ENCODE measurements at places on chromosomes 1 and 21. TPM values are rescaled to one million over a fixed set of nuclear protein-coding genes. Genes with fewer than 3 reads are reported as not detected.

- H3K4me1 ChIP-seq, result peaks cover 8% of the 10 kb centered on the region
- H3K27ac ChIP-seq, result no peak overlapping the region
- H3K4me3 ChIP-seq, result no peak overlapping the region
Observed at GRCh38 chr1:172870901-172871606, 179.7 kb downstream of the TNFSF18 start.

- H3K4me1 ChIP-seq, result no peaks in the 10 kb centered on the region
- no peak overlapping the region for H3K27ac ChIP-seq
- no peak overlapping the region for H3K4me3 ChIP-seq
- no peaks in the 10 kb centered on the region for H3K36me3 ChIP-seq
- no peak for DNase-seq
Observed at GRCh38 chr21:15669247-15669646, 60.5 kb upstream of the USP25 start.

DNA sequence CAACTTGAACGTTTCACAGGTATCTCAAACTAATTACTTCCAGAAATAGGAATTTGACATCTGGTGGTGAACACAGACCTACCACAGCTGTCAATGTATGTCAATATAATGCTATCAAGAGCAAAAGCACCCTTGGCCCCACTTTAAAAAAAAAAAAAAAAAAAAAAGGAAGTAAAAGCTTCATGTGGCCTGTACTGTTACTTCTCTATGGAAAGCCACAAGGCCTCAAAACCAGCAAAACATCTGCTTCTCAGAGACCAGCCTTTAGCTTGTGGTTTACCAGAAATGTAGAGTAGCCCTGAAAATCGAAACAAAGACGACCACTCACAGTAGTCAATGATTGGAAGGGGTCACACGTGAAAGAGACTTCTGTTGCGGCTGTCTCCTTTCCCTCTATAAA, 109.6 kb downstream of the SLC45A1 start:
- DNase-seq, result no peak
- H3K36me3 ChIP-seq, result no peaks in the 10 kb centered on the region
- peaks cover 74% of the 10 kb centered on the region for H3K4me1 ChIP-seq
- no peaks in the 10 kb centered on the region for H3K27me3 ChIP-seq
- H3K27ac ChIP-seq, result no peak overlapping the region

- DNase-seq, result no peak
- H3K4me1 ChIP-seq, result no peaks in the 10 kb centered on the region
- H3K36me3 ChIP-seq, result no peaks in the 10 kb centered on the region
- no peak overlapping the region for H3K27ac ChIP-seq
- no peaks in the 10 kb centered on the region for H3K27me3 ChIP-seq
Observed at GRCh38 chr1:220991959-220992704, 112.9 kb downstream of the HLX start.

DNA sequence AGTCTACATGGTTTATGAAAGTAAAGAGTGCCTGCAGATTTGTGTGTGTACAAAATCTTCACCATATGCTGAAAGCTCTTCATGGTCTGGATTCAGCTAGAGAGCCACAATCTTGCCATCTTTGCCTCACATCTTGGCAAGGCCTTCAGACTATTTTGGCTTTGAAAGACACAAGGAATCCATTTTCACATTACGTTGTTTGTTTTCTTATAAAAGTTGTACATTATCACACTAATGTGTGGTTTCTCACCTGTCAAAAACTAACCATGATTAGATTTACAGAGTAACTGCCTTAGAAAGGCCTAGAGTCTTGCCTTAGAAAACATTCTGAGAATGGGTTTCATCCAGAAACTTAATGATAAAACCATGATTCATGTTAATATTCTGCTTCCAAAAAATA, 494.6 kb downstream of the NEGR1 start:
- H3K4me1 ChIP-seq, result no peaks in the 10 kb centered on the region
- no peaks in the 10 kb centered on the region for H3K36me3 ChIP-seq
- H3K27ac ChIP-seq, result no peak overlapping the region
- DNase-seq, result no peak
- no peaks in the 10 kb centered on the region for H3K27me3 ChIP-seq

DNA sequence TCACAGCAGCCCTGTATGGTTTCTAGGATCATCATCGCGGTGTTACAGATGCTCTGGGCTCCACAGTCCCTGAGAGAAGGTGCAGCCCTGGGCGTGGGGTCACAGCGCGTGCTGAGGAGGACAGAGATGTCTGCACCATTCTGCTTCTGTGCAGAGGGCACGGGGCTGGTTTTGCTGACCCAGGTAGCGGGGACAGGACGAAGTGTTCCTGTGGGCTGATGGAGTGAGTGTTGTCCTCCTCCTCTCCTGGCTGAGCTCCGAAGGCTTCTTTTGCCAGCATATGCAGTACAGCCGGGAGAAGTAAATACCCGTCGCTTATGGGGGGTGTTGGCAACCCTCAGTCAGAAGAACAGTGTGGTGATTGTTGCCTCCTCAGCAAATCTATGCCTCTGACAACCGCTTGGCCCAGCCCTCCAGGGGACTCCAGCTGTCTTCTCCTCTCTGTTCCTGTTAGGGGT, 101.5 kb downstream of the DDX20 start:
- no peaks in the 10 kb centered on the region for H3K27me3 ChIP-seq
- no peak overlapping the region for H3K4me3 ChIP-seq
- no peak for DNase-seq
- H3K4me1 ChIP-seq, result no peaks in the 10 kb centered on the region

GRCh38 chr1:170806961-170807360, 128.4 kb upstream of the MROH9 start:
- no peak overlapping the region for H3K27ac ChIP-seq
- no peak for DNase-seq
- no peaks in the 10 kb centered on the region for H3K4me1 ChIP-seq
- H3K36me3 ChIP-seq, result no peaks in the 10 kb centered on the region

GRCh38 chr1:51299981-51300670, 30.2 kb downstream of the TTC39A start:
- H3K36me3 ChIP-seq, result no peaks in the 10 kb centered on the region
- no peak overlapping the region for H3K27ac ChIP-seq
- no peaks in the 10 kb centered on the region for H3K4me1 ChIP-seq
- H3K27me3 ChIP-seq, result no peaks in the 10 kb centered on the region
- DNase-seq, result no peak

DNA sequence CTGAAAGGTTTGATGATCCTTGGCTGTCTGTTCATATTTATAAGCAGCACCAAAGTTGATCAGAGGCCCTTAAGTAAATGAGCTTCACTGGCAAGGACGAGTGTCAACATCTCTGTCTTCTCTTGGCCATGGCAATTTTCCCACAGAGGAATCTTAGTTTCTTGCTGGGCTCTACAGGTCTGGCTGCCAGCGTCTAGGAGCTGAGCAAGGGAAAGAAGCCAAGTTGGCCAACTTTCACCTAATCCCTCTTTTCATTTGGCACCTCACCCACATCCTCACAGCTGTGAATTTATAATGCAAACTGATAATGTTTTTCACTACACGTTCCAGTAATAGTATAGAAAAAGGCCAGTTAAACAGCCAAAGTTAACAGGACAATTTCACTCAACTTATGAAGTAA, 99.0 kb upstream of the LBR start:
- no peaks in the 10 kb centered on the region for H3K4me1 ChIP-seq
- no peaks in the 10 kb centered on the region for H3K36me3 ChIP-seq
- no peak for DNase-seq

- H3K36me3 ChIP-seq, result no peaks in the 10 kb centered on the region
- H3K27me3 ChIP-seq, result no peaks in the 10 kb centered on the region
- H3K4me1 ChIP-seq, result no peaks in the 10 kb centered on the region
- no peak overlapping the region for H3K27ac ChIP-seq
- H3K4me3 ChIP-seq, result no peak overlapping the region
Observed at GRCh38 chr1:161082996-161083747, 6.2 kb downstream of the NECTIN4 start.

DNA sequence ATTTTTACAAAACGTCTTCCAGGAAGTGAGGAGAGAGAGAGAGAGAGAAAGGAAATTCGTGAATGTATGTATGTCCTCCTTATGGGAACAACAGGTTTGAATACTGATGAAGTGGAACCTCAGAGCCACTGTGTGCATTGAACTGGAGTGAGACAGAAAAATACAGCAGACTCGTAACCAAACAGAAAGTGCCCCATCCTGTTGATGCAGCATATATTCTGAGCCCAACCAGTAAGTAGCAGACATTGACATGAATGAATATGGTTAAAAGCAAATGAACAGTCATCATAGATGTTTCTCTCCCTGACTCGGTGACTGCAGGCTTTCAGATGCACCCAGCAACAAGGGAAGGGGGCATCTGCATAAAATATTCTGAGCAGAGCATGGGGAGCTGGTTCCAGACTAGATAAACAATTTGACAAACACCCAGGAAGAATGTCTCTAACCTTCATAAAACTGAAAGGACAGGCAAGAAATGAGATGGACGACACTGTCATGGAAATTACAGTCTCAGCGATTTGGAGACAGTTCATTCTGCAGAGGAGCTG, 471.0 kb upstream of the PBX1 start:
- no peaks in the 10 kb centered on the region for H3K27me3 ChIP-seq
- no peak overlapping the region for H3K4me3 ChIP-seq
- H3K36me3 ChIP-seq, result no peaks in the 10 kb centered on the region
- no peak overlapping the region for H3K27ac ChIP-seq

DNA sequence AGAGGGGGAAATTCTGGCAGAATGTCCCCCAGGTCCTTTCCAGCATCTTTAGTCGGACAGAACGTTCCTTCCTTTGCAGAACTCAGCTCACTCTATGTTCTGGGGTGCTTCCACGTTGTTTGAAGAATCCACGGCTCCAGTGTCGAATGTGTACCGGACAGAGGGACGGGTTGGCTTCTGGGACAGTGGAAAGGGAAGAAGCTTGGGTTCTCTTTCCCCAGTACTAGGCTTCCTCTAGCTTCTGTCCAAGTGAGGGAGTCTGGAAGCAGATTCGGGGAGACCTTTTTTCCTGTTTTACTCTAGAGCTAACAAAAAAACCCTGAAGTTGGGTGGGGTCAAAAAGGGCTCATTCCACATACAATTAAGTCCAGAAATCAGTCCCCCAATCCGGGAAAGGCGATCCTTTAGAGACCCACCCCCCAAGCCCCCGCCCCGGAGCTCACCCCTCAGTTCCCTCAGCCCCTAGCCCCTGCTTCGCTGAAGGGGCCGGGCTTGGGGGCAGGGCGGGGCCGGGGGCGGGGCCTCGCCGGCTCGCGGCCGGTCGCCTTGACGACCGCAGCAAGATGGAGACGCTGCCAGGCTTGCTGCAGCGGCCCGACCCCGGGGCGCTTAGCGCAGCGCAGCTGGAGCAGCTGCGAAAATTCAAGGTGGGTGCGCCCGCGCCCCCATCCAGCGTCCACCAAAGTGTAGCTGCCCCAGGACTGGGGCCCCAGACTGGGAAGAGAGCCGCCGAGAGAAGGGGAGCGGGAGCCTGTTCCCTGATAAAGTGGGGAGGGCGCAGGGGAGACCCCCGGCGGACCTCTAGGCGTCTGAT, at the start of gene RIIAD1:
RIIAD1 (plus strand) TSS at position 549 of the 814 bp plus-strand sequence; CDS start at position 564, 15 bp downstream.
- DNase-seq, result peak; percentile 39
- H3K36me3 ChIP-seq, result no peaks in the 10 kb centered on the region
- peaks cover 35% of the 10 kb centered on the region for H3K27me3 ChIP-seq
- H3K4me3 ChIP-seq, result peak within 1 kb of the TSS; percentile 64
- no peak within 1 kb of the TSS for H3K27ac ChIP-seq

GRCh38 chr1:109485001-109485400, 1.3 kb downstream of the ATXN7L2 start:
- peaks cover 5% of the 10 kb centered on the region for H3K36me3 ChIP-seq
- peaks cover 23% of the 10 kb centered on the region for H3K4me1 ChIP-seq
- H3K27ac ChIP-seq, result no peak overlapping the region

- peaks cover 71% of the 10 kb centered on the region for H3K36me3 ChIP-seq
- no peaks in the 10 kb centered on the region for H3K4me1 ChIP-seq
- no peak overlapping the region for H3K27ac ChIP-seq
Observed at GRCh38 chr1:110047463-110047862, 13.0 kb downstream of the STRIP1 start.

DNA sequence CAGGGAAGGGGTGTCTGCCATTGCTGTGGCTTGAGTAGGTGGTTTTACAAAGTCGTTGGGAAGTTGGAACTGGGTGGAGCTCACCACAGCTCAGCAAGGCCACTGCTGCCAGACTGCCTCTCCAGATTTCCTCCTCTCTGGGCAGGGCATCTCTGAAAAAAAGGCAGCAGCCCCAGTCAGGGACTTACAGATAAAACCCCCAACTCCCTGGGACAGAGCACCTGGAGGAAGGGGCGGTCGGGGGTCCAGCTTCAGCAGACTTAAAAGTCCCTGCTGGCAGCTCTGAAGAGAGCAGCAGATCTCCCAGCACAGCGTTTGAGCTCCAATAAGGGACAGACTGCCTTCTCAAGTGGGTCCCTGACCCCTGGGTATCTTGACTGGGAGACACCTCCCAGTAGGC, 124.2 kb downstream of the LHX8 start:
- DNase-seq, result no peak
- H3K36me3 ChIP-seq, result no peaks in the 10 kb centered on the region

DNA sequence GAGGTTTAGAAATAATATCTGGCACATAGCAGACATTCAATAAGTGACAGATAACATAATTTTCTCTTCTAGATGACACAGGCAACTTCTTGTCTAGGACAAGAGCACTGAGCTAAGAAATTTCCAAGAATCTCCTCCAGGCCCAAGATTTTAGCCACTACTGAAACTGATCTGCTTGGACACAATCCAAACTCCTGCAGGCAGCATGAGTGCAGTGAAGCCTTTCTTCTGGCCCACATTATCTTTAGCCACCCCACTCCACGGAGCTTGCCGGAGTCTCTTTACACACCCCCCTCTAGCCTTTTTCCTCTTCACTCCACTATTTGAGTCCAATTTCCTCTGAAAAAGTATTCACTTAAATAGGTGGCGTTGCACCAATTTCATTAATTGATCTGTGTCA, 142.9 kb upstream of the DUSP10 start:
- no peaks in the 10 kb centered on the region for H3K4me1 ChIP-seq
- no peaks in the 10 kb centered on the region for H3K36me3 ChIP-seq
- no peaks in the 10 kb centered on the region for H3K27me3 ChIP-seq
- DNase-seq, result no peak
- H3K4me3 ChIP-seq, result no peak overlapping the region

- no peak for DNase-seq
- no peaks in the 10 kb centered on the region for H3K27me3 ChIP-seq
- H3K36me3 ChIP-seq, result no peaks in the 10 kb centered on the region
Observed at GRCh38 chr1:109781806-109782205, 18.1 kb upstream of the EPS8L3 start.

DNA sequence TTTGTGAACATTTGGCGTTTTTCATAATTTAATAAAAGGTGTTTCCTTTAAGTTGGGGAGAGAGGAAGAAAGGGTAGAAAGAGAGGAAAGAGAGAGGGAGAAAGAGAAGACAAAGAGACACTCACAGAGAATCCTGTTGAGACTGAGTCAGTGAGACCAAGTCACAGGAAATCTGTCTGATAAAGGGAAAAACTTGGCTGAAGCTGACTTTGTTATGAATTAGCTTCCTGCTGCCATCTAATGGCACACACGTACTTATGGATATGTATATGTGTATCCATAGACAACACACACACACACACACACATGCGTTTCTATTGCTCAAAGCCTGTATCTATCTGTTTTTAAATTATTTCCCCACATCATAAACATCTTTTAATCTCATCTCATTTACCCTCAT, 42.5 kb upstream of the DISC1 start:
- H3K4me3 ChIP-seq, result no peak overlapping the region
- no peak for DNase-seq
- no peaks in the 10 kb centered on the region for H3K4me1 ChIP-seq
- H3K27ac ChIP-seq, result no peak overlapping the region
- no peaks in the 10 kb centered on the region for H3K36me3 ChIP-seq

Gene ALPL
- total RNA-seq, result not detected

Gene OR2T29
- not detected for total RNA-seq

Gene RNF207
- 10.8 TPM for total RNA-seq

Gene TEDDM1
- total RNA-seq, result not detected

Gene SCYL3
- 12.7 TPM for total RNA-seq

Gene CALML6
- total RNA-seq, result 0.78 TPM

Gene C1orf87
- not detected for total RNA-seq

Gene CGN
- 1.1 TPM for total RNA-seq

Gene IVL
- total RNA-seq, result not detected

Gene AMY1B
- total RNA-seq, result not detected
